ENCODE measurements at places on chromosomes 2 and 18. TPM values are rescaled to one million over a fixed set of nuclear protein-coding genes. Genes with fewer than 3 reads are reported as not detected.

DNA sequence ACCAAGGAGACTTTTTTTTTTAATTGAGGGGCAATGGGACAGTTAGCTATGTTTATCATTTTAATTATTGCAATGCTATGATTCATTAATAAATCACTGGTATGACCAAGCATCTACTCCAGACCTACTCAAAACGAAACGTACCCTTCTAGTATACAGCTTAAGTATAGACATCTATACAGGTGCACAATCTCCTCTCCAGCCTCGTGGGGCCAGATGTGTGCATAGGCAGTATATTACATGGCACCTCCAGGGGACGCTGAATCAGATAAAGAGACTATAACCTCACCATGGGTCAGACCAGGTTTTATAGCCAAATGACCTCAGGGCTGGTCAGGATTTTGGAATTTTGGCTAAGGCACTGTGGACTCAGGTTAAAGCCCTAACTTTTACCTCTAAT is 86.6 kb downstream of the SS18 start:
- no peaks in the 10 kb centered on the region for H3K27me3 ChIP-seq
- no peaks in the 10 kb centered on the region for H3K36me3 ChIP-seq
- no peak overlapping the region for H3K27ac ChIP-seq
- no peak for DNase-seq
- no peaks in the 10 kb centered on the region for H3K4me1 ChIP-seq
- H3K4me3 ChIP-seq, result no peak overlapping the region

Gene CD8A
- 4.4 TPM for total RNA-seq

Gene ZNF396
- total RNA-seq, result 0.95 TPM

Gene ATP8B1
- total RNA-seq, result 111 TPM

- no peak for DNase-seq
- H3K36me3 ChIP-seq, result no peaks in the 10 kb centered on the region
- no peaks in the 10 kb centered on the region for H3K27me3 ChIP-seq
- H3K4me1 ChIP-seq, result no peaks in the 10 kb centered on the region
Observed at GRCh38 chr2:23078784-23079434, 306.1 kb upstream of the KLHL29 start.

Measured in thoracic aorta (tissue), 2 donors.